Activated naive CD8-positive, alpha-beta T cell treated with anti-CD3 and anti-CD28 coated beads, Interleukin-2, amount 50 U/mL, for 16 hours (primary cell): ENCODE measurements at places on chromosomes 3 and 15.

DNA sequence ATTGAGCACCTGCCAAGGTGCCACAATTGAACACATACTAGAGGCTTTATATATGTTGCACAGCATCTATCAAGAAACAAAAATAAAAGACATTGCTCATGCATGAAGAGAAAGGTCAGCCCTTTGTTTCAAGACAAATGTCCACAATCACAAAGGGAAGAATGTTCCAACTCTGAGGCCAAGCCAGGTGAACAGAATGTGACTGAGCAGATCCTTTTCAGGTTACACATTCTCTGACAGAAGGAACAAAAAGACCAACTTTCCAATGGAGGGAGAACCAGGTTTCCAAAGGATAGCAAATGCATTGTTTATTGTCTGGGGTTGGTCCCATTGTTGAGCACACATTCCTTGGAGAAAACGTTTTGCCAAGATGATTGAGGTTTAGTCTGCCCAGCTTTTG lies 50.2 kb upstream of the FAM174B start:
- DNase-seq: no peak

DNA sequence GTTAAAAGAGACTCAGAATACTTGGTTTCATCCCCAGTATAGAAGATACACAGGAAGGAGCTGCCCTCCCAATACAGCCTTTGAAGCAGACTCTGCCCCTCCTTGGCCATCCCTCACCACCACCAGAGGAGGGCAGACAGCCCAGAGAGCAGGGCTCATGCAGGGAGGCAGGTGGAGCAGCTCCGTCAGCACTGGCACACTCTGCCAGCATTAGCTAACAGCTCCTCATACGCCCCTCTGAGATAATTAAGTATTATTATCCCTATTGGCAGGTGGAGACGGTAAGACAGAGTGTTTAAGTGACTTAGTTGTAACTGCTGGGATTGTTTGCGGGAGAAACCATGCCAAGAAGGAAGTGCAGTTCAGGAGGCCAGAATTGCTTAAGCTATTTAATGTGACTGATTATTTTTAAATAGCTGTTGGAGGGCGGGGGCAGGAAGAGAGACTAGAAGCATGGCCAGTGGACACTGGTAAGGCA lies 434.0 kb downstream of the EPHB1 start:
- no peak for DNase-seq

GRCh38 chr3:195183071-195183776 lies 87.7 kb downstream of the XXYLT1 start:
- no peak for DNase-seq

- no peak for DNase-seq
Observed at GRCh38 chr3:113839551-113839950, 963 bp downstream of the GRAMD1C start.

DNA sequence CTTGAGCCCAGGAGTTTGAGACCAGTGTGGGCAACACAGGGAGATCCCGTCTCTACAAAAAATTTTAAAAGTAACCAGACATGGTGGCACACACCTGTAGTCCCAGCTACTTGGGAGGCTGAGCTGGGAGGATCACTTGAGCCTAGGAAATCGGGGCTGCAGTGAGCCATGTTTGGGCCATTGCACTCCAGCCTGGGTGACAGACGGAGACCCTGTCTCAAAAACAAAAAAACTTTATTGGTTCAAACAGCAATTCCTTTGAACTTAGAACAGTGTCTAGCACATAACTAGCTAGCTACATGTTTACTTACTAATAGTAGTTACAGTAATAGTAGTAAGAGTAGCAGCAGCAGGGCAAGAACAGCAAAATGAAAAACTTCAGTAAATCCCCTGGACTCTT lies 10.1 kb downstream of the HAUS2 start:
- no peak for DNase-seq

DNA sequence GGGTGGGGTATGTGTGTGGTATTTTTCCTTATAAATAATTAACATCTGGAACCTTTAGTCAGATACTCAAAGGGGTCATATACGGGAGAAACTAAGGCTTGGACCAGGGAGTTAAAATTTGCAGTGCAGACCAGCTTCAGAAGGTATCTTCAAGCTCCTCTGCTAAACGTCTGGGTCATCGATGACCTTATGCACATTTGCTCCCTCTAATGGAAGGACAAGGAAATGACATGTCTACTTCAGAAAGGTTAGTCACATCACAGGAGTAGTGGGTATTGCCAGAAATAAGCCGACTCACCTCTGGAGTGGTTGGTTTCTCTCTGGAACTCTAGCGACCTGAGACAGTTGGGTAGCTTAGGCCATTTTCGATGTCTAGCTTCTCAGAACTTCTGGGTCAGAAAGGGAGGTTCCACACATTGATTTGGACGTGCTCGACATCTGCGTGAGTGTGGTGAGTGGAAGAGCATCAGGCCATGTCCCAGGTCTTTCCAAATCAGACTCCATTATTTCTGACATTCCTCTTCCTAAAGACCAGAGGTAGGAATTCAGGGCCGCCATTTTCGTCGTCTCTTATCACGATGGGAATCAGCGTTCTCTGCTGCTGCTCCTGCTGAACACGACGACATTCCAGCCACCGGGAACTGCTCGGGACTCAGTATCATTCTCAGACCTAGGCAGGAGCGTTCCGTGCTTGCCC lies 31.8 kb upstream of the RASA2 start:
- no peak for DNase-seq

GRCh38 chr3:120067083-120067482 lies 27.2 kb downstream of the GSK3B start:
- no peak for DNase-seq

- no peak for DNase-seq
Observed at GRCh38 chr3:14784087-14784681, 34.6 kb upstream of the FGD5 start.

DNA sequence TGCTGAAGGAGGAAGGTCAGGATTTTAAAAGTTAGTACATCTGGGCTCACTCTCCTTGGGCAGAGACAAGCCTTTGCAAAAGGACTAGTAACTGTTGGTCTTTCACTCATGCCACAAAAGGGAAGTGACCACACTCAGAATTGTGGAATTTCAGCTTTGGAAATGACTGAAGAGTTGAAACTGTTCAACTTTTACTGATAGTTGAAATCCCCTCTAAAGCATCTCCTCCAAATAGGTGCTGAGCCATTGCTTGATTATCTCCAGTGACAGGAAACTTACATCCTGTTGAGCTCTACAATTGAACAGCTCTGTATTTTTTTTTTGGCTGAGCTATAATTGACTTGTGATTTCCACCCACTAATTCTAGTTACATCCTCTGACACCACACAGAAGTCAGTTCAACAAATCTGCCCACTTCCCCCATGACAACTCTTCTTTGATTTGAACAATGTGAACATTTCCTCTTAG lies 254.8 kb upstream of the TPRG1 start:
- no peak for DNase-seq

DNA sequence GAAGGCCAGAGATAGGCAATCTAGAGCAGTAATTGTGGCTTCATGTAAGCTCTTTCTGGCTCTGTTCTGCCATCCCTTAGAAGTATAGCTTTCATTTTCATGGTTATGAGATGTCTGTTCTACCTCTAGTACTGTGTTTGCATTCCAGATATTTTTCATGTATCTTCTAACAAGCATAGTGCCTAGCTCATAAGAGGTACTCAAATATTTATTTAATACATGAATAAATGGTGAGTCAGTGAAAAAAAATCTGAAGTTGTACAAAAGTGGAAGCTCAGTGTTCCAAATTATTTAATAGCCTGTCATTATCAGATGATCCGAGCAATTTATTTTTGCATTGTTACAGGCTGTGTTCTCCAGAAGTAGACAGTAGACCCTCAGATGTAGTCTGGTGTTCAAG lies 64.3 kb downstream of the OXSM start:
- DNase-seq: no peak
